Brain pericyte (primary cell): ENCODE measurements at places on chromosomes 6 and 20.

DNA sequence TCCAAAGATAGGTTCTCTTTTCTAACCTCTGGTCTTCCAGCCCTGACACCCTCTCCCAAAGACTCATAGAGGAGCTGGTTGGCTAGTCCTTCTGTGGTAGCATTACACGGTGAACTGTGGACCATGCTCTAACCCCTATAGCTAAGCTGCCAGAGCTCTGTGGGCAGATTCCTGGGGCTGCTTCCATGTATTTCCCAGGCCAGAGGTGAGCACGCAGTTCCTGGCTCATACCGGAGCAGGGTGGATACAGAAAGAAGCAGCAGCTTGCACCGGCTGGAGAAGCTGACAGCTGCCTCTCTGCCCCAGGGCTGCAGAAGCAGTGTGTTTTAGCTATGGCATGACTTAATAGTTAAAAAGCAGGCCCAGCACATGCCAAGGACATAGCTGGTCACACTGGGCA, 84.1 kb upstream of the FOXP4 start:
- no peak for DNase-seq

- no peak for DNase-seq
Observed at GRCh38 chr6:142845143-142845571, 99.8 kb downstream of the HIVEP2 start.

DNA sequence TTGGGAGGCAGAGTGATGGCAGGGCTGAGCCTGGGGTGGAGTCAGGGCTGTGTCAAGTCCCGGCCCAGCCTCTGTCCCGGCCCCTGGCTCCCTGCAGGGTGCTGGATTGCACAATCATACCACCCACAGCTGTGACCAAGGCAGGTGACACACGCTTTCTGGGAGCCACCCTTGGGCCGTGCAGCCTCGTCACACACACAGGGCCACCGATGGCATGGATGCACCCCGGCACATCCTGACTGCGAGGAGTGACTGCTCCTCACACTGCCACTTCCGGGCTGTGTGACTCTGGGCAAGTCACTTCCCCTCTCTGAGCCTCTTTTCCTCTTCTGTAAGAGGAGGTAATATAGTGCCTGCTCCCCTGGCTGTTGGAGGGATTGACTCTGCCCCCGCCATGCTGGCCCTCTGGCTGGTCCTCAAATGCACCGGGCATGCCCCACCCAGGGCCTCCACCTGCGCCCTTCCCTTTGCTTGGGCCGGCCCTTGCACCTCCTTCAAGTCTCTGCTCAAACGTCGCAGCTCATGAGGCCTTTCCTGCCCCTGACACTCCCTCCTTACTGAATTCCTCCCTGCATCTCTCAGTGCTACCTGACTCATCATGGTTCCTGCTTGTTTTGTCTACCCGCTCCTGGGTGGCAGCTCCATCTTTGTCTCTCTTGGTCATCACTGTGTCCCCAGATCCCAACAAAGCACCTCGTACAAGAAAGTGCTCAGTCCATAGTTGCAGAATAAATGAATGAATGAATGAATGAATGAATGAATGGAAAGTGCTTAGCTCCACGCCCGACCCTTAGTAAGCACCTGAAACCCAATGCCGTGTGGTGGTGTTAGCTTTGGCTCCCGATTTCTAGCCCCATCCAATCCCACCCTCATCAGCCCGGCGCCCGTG, 93.5 kb downstream of the CEBPB start:
- no peak for DNase-seq

DNA sequence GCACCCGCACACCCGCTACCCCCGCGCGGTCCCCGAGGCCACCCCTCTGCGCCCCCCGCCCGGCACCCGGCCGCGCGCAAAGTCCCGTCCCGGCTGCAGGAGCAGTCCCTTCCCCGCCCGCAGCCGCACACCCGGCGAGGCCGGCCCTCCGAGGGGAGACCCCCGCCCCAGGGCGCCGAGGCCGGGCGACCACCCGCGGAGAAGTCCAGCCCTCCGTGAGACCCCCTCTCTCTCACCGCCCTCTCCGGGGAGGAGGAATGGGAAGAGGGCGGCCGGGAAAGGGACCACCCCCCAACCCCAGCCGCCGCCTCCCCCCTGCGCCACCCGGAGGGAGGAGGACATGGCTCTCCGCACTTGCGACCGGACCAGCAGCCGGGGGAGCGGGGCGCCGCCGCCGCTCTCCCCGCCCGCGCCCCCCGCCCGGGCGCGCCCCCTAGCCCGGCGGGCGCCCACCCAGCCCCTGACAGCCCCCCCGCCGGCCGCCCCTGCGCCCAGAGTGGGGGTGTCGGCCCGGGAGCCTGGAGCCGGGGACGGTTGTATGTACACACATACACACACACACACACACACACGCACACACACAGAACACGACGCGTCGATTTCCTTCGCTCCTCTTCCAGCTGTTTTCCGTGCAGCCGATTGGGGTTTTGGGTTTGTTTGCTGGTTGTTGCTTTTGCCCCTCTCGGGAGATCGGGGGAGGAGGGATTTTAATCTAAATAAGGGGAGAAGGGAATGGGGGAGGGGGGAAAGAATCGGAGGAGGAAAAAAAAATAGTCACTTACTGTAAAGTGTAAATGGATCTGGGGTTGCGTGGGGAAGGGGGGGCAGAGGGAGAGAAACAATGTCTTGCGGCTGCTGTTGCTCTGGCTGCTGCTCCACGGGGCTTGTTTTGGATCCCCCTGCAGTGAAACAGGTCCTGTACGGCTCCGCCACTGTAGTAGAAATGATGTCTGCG, at the start of gene ATXN1:
TSS of gene ATXN1 (minus strand) at position 945 of the 955 bp plus-strand sequence.
- DNase-seq: no peak

GRCh38 chr6:21098744-21099143, 494.8 kb upstream of the SOX4 start:
- no peak for DNase-seq

GRCh38 chr6:13072686-13073347, 255.5 kb downstream of the TBC1D7 start:
- DNase-seq: no peak

- DNase-seq: no peak
Observed at GRCh38 chr20:2299301-2299700, 3.5 kb downstream of the TGM3 start.
